ENCODE measurements at places on chromosomes 11 and 22.

- no peak for DNase-seq
Observed at GRCh38 chr11:73203790-73204189, 14.3 kb upstream of the P2RY2 start.

DNA sequence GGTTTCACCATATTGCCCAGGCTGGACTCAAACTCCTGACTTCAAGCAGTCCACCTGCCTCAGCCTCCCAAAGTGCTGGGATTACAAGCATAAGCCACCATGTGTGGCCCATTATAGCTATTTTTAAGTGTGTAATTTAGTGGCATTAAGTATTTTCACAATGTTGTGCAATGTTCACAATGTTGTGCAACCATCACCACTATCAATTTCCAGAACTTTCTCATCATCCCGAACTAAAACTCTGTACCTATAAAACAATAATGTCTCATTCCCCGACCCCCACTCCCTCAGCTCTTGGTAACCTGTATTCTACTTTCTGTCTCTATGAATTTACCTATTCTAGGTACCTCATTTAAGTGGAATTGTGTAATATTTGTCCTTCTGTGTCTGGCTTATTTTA is 7.5 kb downstream of the CFAP68 start:
- DNase-seq, result no peak

- DNase-seq, result no peak
Observed at GRCh38 chr11:32435511-32435941, at the start of gene WT1. Gene WT1, minus strand, starts transcription at chr11:32435539.

DNA sequence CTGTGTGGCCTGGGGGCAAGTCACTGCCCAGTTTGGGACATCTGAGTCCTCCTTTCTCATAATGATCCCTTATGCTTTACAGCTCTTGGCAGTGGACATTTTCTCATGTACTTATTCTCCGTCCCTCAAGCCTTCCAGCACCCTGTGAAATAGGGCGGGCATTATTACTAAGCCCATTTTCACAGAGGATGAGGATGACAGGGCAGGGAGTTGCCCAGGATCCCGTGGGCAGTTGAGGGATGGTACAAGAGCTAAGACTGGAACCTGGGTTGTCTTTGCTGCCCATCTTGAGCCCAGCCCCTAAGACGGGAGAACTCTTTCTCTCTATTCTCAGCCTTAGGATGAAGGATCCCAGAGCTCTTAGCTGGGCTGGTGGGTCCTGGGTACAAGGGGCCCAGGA is 11.2 kb downstream of the CD82 start:
- DNase-seq, result no peak

DNA sequence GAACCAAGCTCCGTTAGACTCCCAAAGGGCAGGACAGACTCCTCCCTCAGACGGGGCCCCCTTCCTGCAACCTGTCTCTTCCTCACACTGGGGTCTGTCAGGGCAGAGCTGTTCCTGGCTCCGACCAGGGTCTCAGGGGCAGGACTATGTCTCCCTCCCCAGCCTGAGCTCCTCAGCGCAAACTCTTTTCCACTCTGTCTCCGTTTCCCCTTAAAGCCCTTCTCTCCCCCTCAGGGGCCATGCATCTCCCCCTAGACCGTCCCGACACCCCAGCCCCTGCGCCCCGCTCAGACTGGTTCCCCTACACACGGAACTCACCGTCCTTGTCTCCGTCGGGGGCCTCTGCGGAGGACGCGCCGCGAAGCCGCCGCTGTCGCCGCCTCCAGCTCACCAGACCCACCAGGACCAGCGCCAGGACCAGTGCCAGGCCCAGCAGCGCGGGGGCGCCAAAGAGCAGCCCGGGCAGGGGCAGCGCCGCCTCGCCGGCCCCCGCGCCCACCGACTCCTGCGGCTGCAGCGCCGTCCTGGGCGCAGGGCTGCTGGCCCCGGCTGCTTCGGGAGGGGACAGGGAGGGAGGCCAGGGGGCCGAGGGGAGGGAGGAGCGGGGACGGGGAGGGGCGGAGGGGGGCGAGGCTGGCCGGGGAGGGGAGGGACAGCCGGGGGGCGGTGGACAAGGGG is 684 bp downstream of the TNFRSF13C start:
- no peak for DNase-seq

GRCh38 chr22:44125421-44125820 is 55.3 kb upstream of the PARVG start:
- no peak for DNase-seq

DNA sequence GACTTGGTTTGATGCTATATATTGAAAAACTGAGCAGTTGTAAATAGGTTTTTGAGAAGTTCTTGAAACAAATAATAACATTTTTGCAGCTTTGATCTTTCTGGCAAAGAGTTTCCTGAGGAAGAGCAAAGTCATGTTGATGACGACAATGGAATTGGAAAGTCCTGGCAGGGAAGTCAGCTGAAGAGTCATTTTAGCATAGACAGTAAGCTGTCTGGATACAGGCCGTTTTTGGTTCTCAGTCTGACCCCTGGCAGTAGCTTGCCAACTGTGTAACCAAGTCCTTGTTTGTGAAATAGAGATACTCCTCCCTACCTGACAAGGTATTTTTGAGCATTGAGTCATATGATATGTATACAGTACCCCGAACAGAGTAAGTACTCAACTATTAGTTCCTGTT is 193.3 kb downstream of the C11orf91 start:
- DNase-seq, result no peak

GRCh38 chr11:34522188-34522587 is 8.6 kb upstream of the ELF5 start:
- no peak for DNase-seq

GRCh38 chr11:83816572-83817187 is 530.5 kb upstream of the CCDC90B start:
- DNase-seq, result no peak

GRCh38 chr11:111447112-111447471 is 65.1 kb downstream of the BTG4 start:
- DNase-seq, result no peak

All from NCI-H1436 treated with DMSO at 0.1 percent for 48 hours (cell line).